AG10803 (cell line): ENCODE measurements at places on chromosomes 2 and 18.

DNA sequence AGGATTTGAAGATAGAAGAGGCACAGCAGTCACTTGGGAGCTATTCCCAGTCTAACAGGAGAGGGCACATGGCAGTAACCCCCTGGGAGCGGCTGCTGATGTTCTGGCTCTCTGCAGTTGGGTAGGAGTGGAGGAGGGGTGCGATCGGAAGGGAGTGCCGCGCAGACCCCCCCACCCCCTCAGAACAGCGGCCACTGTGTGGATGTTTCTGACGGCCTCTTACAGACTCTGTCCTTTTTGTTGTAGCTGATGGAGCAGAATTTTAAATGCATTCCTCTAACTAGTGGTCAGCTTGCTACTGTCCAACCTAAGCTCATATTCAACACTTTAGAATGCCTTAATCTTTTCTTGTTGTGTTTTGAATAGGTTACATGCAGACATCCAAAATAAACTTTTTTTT, 127.9 kb downstream of the AGAP1 start:
- no peak for DNase-seq

GRCh38 chr18:10061566-10062140, 147.8 kb downstream of the VAPA start:
- no peak for DNase-seq

- DNase-seq, result no peak
Observed at GRCh38 chr2:190843890-190844699, 36.5 kb upstream of the GLS start.

GRCh38 chr2:233119123-233119522, 59.0 kb downstream of the INPP5D start:
- no peak for DNase-seq

DNA sequence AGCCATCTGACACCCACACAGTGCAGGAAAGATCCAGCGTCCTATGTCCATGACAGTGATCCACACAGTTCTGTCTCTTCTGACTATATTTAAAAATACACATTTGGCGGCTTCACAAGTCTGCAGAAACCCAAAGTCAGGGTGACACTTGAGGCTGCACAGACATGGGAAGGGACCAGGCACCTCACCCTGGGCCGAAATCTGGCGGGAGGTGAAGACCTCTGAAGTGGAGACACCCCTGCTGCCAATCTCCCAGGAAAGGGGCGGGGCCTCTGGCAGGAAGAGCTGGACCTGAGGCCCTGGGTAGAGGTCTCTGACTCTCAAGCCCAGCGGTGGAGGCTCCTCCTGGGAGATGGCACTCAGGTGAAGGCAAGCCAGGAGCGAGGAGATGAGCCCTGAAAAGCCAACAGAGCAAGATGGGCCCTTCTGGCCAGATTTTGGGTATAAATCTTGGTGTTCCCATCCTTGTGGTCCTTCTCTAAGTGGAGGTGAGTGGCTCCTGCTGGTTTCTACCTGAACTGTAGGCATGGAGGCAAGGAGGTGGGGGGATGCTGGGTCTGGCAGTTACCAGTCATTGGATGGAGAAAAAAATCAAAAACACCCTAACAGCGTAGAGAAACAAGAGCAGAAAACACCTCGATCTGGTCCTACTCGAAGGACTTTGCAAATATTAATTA, 248.4 kb downstream of the HDAC4 start:
- no peak for DNase-seq

- DNase-seq, result no peak
Observed at GRCh38 chr2:239241431-239241960, 159.3 kb downstream of the HDAC4 start.

DNA sequence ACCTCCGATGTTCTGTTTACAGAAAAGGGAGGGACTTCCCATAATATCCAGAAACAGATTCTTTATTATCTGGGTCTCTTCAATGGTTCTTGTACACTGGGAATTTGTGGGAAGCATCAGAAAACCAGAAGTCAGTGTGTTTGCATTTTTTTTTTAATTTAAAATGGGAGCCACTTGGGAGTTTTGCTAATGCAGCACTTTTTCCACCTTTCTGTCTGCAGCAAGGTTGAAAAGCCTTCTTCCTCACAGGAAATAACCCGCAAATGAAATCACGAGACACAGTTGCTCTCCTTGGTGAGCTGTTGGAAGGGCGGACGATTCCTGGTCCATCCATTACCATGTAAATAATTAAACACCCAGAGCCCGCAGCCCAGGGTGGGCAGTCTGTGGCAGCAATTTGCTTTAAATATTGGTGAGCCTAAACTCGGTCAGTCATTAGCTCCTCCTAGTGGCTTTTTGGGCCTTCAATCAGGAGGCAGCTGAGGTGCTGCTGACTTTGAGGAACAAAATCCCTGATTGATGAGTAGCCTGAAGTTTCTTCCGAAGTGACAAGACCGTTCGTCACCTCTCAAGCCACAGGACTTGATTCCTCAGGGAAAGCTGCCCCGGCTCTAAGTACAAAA, 471.5 kb downstream of the EPHA4 start:
- no peak for DNase-seq

DNA sequence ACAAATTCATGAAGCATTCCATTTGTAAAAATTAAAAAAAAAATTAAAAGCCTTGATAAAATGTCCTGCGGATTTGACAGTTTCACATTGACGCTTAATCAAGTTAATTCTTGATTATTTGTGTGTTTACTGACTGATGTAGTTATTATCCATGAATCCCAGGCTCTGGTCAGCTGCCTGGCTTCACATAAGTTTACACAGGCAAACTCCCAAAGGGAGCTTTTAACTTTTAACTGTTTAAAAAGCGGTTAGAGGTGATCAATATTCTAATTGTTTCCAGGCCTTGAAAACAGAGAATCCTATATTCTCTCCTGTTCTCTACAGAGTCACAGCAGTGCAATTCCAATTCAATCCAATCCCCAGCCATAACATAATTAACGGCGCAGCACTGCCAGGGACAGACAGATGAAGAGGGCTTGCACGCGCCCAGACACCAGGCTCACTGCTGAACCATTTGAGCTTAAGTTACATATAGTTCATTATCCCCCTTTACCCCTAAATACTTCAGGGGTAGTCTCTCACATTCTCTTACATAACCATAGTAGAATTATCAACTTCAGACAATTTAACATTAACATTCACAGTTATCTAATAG, 47.5 kb downstream of the ATP8B1 start:
- DNase-seq, result no peak

GRCh38 chr2:174461221-174461620, 25.6 kb downstream of the GPR155 start:
- DNase-seq, result no peak

GRCh38 chr18:63844254-63844653, 43.3 kb upstream of the SERPINB2 start:
- DNase-seq, result peak; percentile 64

GRCh38 chr2:144143294-144144151, 376.4 kb downstream of the ZEB2 start:
- no peak for DNase-seq
